Lower lobe of right lung (tissue), 2 donors: ENCODE measurements at places on chromosomes 5 and 9.

- DNase-seq, result peak; percentile 37
Measured at GRCh38 chr5:179296150-179296821, 49.0 kb downstream of the ADAMTS2 start.

- DNase-seq, result no peak
Measured at GRCh38 chr5:116534964-116535651, 39.5 kb downstream of the SEMA6A start.

DNA sequence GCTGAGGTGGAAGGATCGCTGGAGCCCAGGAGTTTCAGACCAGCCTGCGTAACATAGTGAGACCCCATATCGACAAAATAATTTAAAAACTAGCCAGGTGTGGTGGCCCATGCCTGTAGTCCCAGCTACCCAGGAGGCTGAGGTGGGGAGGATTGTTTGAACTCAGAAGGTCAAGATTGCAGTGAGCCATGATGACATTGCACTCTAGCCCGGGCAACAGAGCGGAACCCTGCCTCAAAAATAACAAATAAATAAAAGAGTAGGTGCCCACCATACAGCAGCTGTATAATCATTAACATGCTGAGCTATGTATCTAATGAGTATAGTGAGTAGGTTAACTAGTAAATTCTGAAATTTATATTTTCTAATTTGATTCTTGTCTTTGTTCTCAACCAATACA is 11.0 kb upstream of the ATP6V0E1 start:
- no peak for DNase-seq

DNA sequence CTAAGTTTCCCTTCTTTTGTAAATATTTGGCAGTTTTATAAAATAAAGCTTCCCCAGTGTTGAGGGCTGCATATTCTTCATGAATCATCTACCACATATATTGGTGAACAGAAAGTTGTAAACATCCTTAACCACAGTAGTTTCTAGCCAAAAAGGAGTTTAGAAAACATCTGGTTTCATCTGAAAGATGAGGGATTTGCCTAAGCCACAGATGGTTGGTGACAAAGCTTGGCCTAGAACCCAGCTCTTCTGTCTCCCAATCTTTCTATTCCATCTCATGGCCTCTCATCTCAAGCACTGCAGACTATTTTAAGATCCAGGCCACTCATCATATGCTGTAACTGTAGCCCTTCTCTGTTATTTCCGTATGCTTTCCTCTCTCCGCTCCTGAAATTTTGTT is 232.3 kb upstream of the TRPM3 start:
- DNase-seq, result no peak

GRCh38 chr9:123998970-123999621 is 12.5 kb upstream of the LHX2 start:
- no peak for DNase-seq

- DNase-seq, result no peak
Measured at GRCh38 chr5:148810823-148811222, 15.6 kb upstream of the ADRB2 start.

- no peak for DNase-seq
Measured at GRCh38 chr5:31232273-31232888, 38.9 kb downstream of the CDH6 start.

DNA sequence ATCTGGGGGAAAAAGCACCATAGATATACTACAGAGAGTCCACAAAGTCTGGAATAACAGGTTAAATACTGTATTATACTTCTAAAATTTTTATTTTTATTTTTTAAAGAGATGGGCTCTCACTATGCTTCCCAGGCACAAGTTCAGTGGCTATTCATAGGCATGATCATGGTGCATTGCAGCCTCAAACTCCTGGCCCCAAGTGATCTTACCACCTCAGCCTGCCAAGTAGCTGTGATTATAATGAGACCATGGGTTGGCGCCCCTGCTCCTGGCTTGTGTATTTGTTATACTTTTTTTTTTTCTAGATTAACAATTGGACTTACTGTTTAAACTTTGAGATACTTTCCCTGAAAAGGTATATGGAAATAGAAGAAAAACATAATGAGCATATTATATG is 25.9 kb downstream of the ERBIN start:
- no peak for DNase-seq

GRCh38 chr5:35246900-35247647 is 16.8 kb upstream of the PRLR start:
- DNase-seq, result no peak

- peak; percentile 74 for DNase-seq
Measured at GRCh38 chr5:56814361-56814962, 887 bp upstream of the MAP3K1 start.

DNA sequence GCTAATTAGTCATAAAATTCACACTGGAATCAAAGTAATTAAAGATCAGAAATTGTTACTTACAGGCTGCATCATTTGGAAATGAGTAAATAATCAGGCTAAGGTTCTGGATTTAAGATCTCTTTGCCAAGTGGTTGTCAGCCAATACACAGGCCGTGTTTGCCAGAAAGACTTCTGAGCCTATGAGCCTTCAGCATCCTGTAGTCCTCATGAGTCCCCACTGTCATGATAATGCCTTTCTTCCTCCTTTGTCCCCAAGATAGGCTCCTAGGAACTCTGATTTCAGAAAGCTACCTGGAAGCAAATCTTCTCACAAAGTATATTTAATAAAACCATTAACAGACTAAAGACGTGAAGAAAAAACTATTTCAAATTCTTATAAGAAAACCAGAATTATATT is 810.5 kb downstream of the DNAH5 start:
- no peak for DNase-seq

DNA sequence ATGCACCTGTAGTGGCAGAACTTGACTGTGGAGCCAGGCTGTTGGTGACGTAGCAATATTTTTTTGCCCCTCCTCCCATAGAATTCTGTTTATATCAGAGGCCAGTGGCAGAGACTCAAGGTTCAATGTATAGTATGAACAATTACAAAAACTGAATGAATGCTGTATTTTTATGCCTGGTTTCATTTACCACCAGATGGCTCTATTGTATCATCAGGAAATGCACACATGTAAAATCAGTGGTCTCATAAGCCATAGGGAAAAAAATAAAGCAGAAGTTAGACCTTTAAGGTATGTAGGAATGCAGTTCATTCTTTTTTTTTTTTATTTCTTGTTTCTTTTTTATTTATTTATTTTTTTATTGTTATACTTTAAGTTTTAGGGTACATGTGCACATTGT is 43.6 kb downstream of the CCDC192 start:
- DNase-seq, result no peak

DNA sequence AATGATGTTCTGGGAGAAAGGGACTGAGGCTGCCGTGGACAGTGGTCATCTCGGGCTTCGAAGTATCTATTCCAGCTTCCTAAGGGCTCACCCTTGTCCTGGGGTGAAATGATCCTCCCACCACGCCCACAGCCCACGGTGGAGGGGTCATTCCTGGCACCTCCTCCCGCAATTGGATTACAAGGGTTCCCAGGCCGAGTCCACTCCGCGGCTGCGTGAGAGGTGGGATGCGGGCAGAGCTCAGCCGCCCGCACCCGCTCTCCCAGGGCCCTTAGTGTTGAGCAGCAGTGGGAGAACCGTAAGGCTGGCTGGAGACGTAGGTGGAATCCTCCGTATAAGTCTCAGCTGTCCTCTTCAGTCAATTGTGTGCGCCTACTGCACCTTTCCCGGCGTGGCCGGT is 273.3 kb upstream of the ADAMTS16 start:
- DNase-seq, result no peak

- no peak for DNase-seq
Measured at GRCh38 chr5:124659798-124660197, 86.6 kb downstream of the ZNF608 start.

DNA sequence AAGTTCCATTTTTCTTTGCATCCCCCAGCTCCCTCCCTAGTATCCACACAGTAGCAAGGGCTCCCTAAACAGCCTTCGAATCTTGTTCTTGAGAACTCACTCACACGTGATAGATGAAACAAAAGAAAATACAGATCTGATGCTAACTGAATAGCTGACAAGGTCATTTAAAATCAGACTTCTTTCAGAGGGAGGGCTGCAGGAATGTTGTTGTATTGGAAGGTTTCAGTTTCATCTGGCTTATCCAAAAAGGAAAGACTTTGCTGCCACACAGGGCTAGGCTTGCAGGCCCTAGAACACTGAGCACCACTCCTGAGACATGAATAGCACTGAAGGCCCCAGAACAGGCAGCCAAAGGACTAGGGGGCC is 3.2 kb downstream of the CD180 start:
- no peak for DNase-seq

GRCh38 chr5:40277161-40277906 is 402.4 kb upstream of the PTGER4 start:
- no peak for DNase-seq

DNA sequence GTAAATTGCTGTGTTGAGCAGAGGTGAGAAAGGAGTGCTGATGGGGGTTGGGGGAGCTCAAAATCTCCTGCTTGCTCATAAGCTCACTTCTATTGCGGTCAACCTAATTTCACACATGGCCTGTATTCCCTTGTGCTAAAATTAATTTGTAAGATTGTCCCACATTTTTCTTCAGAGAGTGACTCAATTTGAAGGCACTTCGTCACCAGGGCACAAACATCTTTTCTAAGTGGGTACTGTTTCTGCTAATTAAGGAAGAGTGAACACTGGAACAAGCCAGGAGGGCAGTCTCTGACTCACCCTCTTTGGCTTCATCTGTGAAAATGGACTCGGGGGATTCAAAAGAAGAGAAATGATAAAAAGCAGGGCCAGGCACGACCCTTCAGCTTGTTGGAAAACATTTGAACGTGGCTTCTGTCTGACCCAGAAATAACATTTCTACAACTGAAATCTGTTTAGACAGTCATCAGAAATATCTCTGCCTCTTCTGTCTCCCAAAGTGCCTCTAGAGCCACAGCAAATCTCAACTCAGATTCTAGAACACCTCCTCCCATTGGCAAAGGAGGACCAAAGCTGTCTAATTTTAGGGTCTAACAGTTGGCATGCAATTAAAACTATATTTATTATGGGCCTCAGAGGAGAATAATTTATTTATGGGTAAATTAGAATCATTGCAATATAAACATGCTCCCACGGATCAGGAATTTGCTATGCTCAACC is 49.8 kb downstream of the FEM1C start:
- no peak for DNase-seq

GRCh38 chr9:5949103-5949699 is 58.5 kb downstream of the MLANA start:
- no peak for DNase-seq

- no peak for DNase-seq
Measured at GRCh38 chr9:128251732-128252100, 24.1 kb downstream of the GOLGA2 start.

DNA sequence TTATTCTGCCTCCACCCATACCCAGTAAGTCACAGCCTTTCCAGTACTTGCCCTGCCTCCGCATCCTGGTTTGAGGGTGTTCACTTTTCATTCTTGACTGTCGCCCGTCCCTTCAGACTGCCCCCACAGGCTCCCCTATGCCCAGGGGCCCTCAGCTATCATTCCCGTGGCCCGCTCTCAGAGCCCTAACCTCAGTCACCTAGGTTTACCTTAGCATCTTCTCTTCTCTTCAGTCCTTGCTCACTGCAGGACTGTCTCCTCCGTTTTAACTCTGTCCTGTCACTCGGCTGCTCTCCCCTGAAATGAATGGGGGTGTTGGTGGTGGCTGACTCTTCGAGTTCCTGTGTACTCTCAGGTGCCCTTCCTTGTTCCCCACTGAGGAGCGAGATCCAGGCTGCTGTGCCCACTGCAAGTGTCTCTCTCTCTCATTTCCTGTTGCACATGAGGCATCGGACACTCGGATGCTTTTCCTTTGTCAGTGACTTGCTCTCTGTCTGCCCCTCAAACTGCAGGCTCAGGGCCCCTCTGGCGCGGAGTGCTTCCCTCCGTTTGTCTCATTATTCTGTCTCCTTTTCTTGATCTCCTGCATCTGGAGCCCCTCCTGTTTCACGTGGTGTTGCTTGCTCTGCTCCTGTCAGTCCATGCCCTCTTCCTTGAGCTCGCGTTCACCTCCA is 89.8 kb downstream of the CACNA1B start:
- DNase-seq, result peak; percentile 17

DNA sequence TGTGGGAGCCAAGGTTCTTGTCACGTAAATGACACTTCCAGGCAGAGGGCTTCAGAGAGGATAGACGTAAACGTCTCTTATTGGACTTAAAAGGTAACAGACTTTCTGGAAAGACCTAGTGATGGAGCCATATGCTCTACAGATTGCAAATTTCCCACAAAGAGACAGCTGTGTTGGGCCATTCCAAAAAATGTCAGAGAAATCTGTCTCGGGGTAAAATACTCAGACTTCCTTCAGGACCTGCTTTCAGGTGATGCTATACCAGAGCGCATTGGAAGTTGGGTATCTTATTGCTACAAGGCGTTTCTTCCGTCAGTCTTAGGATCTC is 29.2 kb downstream of the PROP1 start:
- no peak for DNase-seq

DNA sequence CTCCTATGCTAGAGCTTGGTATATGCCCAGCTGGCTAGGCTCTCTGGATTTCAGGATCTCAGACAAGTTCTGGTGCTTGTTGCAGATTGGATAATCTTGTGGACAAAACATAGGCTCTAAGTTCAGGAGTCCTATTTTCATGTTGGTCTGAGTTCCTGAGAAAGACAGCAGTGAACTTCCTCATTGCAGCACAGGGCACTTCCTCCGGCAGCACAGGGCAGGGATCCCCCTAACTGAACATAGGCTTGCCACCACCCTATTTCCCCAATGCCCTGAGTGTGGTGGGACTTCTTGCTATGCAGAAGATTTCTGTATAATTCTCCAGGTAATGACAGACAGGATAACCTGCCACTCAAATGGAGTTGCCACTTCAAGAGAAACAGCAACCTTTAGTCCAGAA is 220.1 kb downstream of the PIK3R1 start:
- DNase-seq, result peak; percentile 49

- DNase-seq, result no peak
Measured at GRCh38 chr9:122201641-122202040, 27.1 kb downstream of the LHX6 start.

- DNase-seq, result peak; percentile 64
Measured at GRCh38 chr9:127898433-127899127, 823 bp downstream of the ST6GALNAC6 start.

GRCh38 chr9:117815315-117815714 is 111.1 kb downstream of the TLR4 start:
- no peak for DNase-seq

DNA sequence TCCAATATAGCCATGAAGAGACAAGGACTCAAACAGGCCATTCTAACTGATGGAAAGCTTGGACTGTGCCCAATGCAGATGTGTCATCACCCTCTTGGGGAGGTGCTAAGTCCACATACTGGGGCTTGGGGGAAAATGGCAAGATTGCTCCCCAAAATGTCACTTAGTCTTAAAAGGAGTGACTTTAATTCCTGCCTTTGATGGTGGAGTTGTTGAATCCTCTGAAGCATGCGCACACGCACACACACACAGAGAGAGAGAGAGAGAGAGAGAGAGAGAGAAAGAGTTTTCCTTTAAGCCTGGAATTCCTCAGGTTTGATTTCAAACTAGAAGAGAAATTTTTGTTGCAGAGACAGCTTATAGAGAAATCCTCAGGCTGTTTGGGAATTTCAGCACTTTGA is 161.9 kb upstream of the GAS1 start:
- DNase-seq, result no peak

DNA sequence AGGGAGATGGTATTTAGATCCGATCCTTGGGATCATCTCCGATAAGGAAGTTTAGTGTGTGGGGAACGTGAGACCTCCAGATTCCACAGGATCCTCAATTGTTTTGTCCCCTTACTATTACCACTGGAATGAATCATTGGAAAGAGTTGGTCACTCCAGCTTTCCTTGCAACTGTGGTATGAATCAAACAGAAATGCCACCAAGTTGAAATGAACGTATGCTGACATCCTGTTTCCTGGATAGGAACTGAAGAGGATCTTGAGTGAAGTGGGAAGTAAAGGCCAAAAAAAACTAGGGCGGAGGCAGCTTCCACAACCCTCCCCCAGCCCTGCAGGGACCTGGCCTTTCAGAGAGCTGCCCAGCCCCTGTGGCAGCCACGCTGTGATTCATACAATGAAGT is 23.9 kb downstream of the IRX1 start:
- no peak for DNase-seq
